Naive thymus-derived CD8-positive, alpha-beta T cell (primary cell): ENCODE measurements at places on chromosomes 3 and 15. TPM values are rescaled to one million over a fixed set of nuclear protein-coding genes. Genes with fewer than 3 reads are reported as not detected.

- peaks cover 2% of the 10 kb centered on the region for H3K27me3 ChIP-seq
- no peak for DNase-seq
- H3K27ac ChIP-seq, result no peak overlapping the region
- H3K4me3 ChIP-seq, result no peak overlapping the region
These were observed 229.2 kb upstream of the ZPLD1 start for GRCh38 chr3:102205647-102206046.

DNA sequence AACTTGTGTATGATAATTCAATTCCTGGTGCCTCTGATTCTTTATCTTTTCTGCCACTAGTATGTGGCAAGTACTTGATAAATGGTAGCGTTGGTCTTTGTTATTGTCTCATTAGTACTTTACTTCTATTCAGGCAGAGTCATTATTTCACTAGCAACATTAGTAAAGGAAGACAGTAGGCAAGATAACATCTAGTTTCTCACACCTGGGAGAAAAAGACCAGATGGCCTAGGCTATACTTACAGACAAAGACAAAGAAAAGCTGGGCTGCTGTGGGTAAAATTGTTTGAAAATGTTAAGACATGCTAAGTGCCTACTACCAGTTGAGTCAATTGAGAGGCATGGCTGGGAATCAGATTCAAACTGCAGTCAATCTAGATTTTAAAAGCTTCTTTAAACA lies 198.7 kb upstream of the CMC1 start:
- no peak overlapping the region for H3K27ac ChIP-seq
- no peak for DNase-seq
- H3K4me1 ChIP-seq, result no peaks in the 10 kb centered on the region
- H3K4me3 ChIP-seq, result no peak overlapping the region
- H3K36me3 ChIP-seq, result no peaks in the 10 kb centered on the region

PLA2G4E gene
- not detected for polyA plus RNA-seq

ITIH1 gene
- polyA plus RNA-seq, result not detected

DNA sequence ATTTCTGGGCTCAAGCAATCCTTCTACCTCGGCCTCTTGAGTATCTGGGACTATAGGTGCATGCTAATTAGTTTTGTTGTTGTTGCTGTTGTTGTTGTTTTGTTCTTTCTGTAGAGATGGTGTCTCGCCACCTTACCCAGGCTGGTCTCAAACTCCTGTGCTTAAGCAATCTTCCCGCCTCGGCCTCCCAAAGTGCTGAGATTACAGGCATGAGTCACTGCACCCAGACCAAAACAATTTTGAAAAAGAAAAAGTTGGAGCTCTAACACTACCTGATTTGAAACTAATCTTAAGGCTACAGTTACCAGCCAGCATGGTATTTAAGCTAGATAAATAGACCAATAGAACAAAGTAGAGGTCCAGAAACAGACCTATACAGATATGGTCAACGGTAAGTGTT lies 29.8 kb downstream of the KPNA1 start:
- no peak for DNase-seq
- peaks cover 17% of the 10 kb centered on the region for H3K4me1 ChIP-seq
- H3K4me3 ChIP-seq, result no peak overlapping the region
- no peak overlapping the region for H3K27ac ChIP-seq
- H3K36me3 ChIP-seq, result no peaks in the 10 kb centered on the region

GRCh38 chr3:192022412-192022811 lies 561.4 kb downstream of the PYDC2 start:
- no peaks in the 10 kb centered on the region for H3K27me3 ChIP-seq
- H3K36me3 ChIP-seq, result no peaks in the 10 kb centered on the region
- H3K4me1 ChIP-seq, result no peaks in the 10 kb centered on the region
- DNase-seq, result no peak

SI gene
- not detected for polyA plus RNA-seq

DNA sequence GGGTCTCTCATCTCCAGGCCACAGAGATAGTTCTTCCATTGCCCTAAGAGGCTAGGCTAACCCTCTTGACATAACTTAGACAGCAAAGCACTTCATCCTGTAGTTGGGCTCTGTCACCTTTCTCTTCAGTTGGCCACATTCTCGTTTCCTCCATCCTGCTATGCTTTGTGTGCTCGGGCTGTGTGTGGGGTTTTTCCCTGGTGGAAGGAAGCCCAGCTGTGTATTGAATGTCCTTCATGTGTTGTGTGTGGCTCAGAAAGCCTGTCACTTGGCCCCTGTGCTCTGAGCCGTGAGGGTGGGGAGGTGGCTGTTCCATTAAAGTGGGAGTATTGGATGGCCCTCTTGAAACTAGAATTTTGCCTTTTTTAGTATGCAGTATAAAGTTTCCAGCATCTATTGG lies 8.8 kb upstream of the EXOG start:
- H3K27me3 ChIP-seq, result no peaks in the 10 kb centered on the region
- H3K36me3 ChIP-seq, result peaks cover 7% of the 10 kb centered on the region
- no peak overlapping the region for H3K4me3 ChIP-seq
